NCI-H1105 (cell line): ENCODE measurements at places on chromosomes 6 and 20.

GRCh38 chr20:53716395-53716794, 122.8 kb upstream of the ZNF217 start:
- DNase-seq, result no peak

- DNase-seq, result no peak
Measured at GRCh38 chr6:157020398-157020797, 243.2 kb downstream of the ARID1B start.

DNA sequence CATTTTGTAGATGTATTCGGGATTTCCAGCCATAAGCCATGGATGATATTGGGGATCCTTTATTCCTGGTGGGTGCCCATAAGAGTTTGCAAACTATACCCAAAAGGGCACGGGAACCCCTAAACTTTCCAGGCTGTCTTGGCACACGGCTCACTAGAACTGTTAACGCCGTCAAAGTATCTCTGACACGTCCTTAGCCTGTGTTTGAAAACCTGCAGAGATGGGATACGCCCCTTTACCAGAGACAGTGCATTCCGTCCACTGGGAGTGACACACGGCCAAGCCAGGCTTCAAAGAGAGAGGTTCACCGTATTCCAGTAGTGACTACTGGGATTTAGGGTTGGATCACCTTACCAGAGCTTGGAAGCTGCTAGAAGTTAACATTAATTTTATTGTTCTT, 95.0 kb downstream of the THBS2 start:
- DNase-seq, result no peak

DNA sequence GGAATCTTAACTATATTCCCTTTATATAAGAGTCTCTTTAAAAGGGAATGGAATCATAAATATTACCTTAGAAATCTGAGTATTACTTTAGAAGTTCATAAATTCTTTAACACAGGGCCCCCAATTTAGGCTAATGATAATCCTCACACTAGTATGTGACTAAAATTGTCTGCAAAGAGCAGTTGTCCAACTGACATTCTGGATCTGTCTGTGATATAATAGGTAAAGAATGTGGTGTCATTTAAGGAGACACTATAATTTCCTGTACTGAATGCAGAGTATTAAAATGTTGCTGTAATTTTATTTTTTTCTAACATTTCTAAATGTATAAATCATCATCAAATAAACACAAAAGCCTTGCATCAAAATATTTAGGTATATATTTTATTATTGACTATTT, 128.5 kb upstream of the DST start:
- DNase-seq, result no peak

DNA sequence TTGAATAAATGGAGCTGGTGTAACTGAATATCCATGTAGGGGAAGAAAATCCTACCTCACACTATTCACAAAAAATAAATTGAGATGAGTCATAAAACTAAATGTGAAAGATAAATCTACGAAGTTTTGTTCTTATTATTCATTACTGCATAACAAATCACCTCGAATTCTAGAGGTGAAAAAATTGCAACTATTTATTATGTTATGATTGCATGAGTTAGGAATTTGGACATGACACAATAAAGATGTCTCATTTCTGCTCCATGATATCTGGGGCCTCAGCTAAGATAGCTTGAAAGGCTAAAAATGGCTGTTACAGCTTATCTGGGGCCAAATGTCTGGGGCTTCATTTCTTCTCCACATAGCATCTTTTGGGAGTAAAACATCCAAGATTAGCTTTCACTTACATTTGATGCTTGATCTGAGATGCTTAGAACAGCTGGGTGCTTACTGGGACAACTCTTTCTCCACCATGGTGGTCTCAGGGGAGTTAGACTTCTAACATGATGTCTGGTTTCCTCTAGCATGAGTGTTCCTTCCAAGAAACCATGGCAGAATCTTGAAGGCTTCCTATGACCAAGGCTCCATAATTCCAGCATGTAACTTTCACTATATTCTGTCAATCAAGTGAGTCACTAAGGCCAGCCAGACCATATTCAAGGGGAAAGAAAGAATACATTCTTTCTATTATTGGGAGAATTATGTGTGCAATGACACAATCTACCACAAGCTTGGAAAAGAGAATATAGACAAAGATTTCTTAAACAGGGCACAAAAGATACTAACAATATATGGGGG, 30.1 kb downstream of the OR2B6 start:
- no peak for DNase-seq

- no peak for DNase-seq
Measured at GRCh38 chr6:112485120-112485826, 138.1 kb downstream of the RFPL4B start.

DNA sequence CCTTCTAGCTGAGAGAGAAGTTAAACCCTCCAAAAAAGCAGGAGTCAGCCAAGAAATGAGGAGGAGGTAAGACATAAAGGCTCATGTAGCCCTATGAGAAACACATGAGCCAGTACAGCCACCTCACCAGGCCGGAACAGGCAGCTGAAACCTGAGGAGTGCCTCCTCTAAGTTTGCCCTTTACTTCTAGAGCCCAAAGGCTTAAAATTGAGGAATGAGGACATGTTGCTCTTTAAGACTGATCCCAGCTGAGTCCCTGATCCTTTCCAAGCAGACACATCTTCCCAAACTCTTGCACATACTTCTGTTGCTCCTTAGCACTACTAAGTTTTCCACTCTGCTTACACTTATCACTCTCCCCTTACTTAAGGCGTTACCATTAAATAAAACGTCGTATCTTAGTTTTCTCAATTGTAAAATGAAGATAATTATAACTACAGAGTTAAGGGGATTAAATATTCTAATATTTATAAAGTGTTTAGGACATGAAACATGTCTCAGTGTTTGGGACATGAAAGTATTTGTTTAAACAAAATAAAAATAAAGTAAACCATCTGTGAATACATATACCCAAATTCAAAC, 124.0 kb downstream of the OGFRL1 start:
- DNase-seq, result no peak

DNA sequence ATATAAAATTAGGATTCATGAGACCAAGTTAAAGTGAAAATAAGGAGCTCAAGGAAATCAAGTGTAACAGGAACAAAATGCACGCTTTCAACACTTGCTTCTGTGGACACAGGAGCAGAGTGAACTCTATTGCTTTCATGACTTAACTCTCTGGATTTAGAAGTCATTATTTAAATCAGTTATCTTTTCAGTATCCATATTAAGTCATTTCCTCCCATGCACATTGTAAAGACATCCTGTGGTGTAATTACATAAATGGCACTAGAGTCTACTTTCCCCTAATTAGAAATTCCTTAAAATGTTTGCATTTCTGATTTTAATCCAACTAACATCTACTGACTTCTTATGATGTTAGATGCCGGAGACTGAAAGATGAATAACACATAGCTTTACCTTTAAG, 88.0 kb downstream of the INSM1 start:
- DNase-seq, result no peak

DNA sequence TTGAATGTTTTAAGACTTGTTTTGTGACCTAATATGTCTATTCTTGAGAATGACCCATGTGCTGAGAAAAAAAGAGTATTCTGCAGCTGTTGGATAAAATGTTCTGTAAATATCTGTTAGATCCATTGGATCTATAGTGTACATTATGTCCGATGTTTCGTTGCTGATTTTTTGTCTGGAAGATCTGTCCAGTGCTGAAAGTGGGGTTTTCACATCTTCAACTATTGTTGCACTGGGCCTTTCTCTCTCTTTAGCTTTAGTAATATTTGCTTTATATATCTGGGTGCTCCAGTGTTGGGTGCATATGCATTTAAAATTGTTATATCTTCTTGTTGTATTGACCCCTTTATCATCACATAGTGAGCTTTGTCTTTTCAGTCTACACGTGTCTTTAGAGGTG, 5.7 kb upstream of the SIRPB2 start:
- no peak for DNase-seq

GRCh38 chr6:162777091-162777490, 49.3 kb downstream of the PACRG start:
- DNase-seq, result no peak

GRCh38 chr6:170404697-170405096, 98.1 kb downstream of the FAM120B start:
- DNase-seq, result no peak

DNA sequence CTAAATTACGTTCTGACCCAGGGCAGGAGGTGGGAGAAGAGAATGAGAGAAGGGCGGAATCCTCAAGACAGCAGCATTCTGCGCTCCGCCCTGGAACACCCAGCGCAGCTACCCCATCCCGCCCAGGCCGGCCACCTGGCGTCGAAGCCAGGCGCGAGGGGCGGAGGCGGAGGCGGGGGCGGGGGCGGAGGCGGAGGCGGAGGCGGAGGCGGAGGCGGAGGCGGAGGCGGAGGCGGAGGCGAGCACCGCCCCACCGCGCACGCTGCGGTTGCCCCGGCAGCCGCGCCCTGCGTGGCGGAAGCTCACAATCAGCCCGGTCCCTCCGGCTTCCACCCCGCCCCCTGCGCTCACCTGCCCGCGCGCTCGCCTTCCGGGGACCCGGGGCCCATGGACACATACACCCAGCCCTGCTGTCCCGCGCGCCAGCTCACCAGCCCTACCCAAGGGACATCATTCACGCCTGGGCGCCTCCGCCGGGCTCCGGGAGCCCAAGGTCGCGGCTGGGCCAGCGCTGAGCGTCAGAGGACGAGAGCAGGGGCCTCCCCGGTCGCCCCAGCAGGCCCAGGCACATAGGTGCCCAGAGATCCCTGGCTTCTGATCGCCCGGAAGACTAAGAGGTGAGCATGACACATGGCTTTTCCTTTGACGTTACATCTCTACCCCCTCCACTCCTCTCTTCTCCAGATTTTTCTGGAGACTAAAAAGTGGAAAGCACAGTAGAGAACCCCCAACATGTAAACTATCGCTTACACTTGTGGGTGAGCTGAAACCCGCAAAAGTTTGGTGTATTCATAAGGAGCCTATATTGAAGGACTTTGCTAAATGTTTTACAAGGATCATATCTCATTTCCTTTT, at the start of gene ANKEF1:
ANKEF1 (plus strand) TSS at position 271 of the 855 bp plus-strand sequence. CDS start 3,315 bp downstream, outside the sequence.
- peak; percentile 96 for DNase-seq

DNA sequence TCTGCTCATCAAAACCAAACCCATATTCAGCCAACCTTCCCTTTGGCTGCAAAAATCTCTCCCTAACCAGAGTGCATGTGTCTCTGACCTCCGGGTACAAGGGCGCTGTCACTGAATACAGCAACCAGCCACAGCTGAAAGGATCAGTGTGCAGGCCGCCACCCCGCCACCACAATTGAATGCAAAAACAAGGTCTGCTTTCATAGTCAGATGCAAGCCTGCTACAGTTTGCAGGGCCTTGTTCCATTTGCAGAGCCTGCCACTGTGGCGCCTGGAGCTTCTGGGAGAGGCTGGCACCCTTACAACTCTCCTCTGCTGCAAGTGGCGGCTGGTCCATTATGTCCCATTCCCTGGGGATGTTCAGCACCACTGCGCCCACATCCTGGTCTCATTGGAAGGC, 23.5 kb downstream of the MDGA1 start:
- peak; percentile 84 for DNase-seq

DNA sequence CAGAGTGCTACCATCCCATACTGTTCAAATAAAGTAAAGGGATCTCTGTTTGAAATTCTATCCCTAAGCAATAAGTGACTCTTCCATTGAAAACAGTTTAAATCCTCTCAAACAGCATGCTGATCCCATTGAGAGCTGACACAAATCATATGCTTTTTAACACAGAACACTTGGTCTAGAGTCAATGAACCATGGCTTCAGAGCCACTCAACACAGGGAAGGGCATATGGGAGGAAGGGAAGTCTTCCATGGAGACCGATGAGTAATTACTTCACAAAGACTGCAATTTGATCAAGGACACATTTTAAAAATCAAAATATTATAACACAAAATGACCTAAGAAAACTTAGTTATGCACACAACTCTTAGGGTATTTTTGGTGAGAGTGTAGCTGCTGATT, 1073.0 kb upstream of the MAP3K7 start:
- peak; percentile 48 for DNase-seq

- DNase-seq, result peak; percentile 69
Measured at GRCh38 chr6:90296341-90297114, at the start of gene BACH2. Gene BACH2 (minus strand): TSS chr6:90296843. CDS start chr6:90008844, 287,999 bp downstream.

GRCh38 chr6:145731447-145731846, 3.9 kb downstream of the EPM2A start:
- no peak for DNase-seq

DNA sequence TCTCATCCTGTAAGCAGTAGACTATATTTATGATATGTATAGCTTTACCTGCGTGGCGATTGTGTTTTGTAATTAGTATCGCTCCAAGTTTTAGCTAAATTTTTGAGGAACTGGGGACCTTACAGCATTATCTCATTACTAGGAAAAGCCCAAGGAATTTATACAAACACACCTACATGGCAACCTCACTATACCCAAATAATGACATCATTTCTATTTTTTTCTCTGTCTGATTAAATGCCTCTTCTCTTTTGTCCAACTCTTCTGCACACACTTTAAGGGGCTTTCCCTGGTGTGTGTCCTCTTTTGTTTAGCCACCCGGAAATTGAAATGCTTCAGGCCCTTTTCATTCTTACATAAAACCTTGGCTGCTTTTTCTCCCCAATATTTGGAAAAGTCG, 82.9 kb upstream of the EXOC2 start:
- DNase-seq, result no peak

- DNase-seq, result no peak
Measured at GRCh38 chr6:135810486-135810885, 41.0 kb upstream of the PDE7B start.

- no peak for DNase-seq
Measured at GRCh38 chr6:10184371-10185227, 230.3 kb downstream of the TFAP2A start.

DNA sequence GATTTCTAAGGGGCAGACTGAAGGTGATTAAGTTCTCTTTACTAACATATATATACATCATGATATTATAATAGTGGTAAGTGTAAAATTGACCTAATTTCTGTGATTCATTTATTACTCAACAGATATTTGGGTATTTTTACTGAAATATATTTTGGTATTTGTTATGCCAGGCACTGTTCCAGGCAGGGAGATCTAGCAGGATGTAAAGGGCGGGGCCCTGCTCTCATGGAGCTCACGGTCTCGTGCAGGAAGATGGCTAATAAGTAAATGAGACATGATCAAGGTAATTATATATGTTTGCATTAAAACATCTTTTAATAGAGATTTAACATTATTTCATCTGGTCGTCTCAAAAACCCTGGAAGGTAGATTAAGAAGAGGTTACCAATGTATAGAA, 27.7 kb downstream of the FAM50B start:
- DNase-seq, result no peak

- DNase-seq, result no peak
Measured at GRCh38 chr20:22775256-22775655, 190.9 kb upstream of the FOXA2 start.

GRCh38 chr6:73182021-73182607, 43.2 kb downstream of the KHDC1L start:
- no peak for DNase-seq

GRCh38 chr6:125509477-125509876, 207.7 kb upstream of the HDDC2 start:
- DNase-seq, result no peak
